ENCODE measurements at places on chromosomes 3 and 15.

DNA sequence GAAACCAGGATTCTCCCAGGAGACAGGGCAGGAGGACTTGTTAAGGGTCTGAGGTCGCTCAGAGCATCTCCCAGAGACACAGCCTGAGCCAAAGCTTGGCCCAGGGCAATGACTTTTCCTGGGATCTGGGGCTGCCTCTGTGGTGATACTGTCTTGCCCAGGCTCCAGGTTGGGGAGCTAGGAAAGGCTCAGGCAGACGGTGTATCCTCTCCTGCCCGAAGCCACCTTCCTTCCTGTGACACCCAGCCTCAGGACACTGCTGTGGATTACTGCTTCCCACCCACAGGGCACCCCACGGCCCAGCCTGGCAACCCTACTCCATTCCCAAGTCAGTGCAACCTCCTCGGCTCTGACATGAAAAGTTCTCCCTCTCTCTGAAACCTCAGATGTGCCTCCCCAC lies 31.9 kb downstream of the SCN5A start:
- no peak for DNase-seq

DNA sequence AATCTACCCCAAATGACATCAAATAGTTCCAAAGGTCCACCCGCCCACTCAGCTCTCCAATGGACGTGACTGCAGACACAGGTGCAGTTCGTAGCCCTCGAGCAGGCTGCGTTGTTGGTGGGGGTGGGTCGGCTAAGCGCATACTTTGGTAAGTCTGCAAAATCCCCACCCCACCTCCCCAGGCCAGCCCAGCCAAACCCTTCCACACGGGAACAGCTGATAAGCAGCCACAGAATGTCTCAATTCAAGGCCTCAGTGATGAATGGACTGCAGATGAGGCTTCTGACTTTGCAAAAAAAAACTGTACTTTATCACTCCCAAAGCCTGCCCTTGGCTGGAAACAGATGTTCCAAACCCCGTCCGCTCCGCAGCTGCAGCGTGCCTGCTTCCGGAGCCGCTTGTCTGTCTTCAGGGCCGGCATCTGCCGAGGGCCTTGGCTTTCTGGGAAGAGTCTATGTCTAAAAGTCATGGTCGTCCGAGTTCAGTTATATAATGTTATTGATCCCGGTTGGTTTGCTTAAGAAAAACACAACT lies 38.2 kb downstream of the PCSK6 start:
- DNase-seq, result no peak

- peak; percentile 11 for DNase-seq
Measured at GRCh38 chr3:133038089-133038730, at the start of gene TMEM108. TMEM108 (plus strand) TSS chr3:133038391.

- DNase-seq, result no peak
Measured at GRCh38 chr3:16849795-16850194, 35.0 kb upstream of the PLCL2 start.

DNA sequence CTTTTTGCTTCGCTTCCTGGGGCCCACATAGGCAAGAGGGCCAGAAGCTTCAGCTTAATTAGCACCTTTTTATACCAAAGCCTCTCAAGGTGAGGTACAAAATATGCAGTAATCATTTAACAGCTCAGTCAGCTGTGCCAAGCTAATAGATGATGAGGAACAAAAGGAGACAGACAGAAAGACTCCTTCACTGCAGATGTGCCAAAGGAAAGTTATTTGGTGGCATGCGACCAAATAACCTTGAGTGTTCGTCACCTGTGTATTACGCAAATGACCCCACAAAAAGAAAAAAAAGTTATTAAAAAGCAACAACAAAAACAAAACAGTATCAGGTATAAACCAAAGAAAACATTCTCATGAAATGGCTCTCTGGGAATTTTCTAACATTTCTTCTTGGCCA lies 325.8 kb upstream of the IGF1R start:
- no peak for DNase-seq

DNA sequence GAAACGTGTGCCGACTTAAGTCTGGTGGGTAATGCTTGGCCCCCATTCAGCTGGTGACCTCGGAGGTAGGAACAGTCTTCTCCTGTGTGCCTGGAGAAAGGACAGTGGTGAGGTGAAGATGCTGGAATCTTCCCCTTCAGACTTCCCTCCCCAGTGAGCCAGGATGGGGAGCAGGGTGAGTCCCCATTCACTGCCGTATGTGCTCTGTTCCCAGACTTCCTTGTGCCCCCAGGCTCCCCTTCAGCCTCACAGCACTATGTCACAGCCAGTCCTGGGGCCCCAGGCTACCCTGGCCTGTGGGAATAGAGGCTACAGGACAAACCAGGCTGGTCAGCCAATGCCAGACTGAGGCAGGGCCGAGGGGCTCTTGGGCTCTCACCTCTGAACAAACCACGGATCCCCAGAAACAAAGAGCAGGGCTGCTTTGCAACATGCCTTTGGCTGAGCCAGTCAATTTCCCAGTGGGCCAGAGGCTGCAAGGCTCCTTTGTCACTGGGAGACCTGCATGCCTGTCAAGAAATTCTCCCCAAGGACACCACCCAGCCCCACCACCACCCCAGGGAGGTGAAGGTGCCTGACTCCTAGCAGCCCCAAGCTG lies 31.8 kb upstream of the HHATL start:
- DNase-seq, result no peak

DNA sequence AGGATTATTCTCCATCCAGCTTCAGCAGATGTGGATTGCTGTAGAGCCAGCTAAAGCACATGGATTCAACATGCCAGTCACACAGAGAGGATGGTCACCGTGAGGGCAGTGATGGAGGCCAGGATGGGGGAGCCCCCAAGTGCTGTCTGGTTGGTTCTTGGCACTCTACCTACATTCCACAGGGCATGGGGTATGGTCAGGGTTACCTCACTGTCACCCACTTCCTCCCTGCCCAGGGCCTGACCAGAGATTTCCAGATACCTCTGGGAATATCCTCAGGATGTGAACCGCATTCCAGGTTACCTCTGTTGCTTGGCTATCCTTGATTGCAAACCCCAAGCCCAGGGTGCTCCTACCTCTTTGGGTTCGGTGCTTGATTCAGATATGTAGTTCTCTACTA lies 147.3 kb upstream of the TRIM42 start:
- DNase-seq, result no peak

GRCh38 chr3:152471814-152472671 lies 203.3 kb downstream of the MBNL1 start:
- DNase-seq, result no peak

DNA sequence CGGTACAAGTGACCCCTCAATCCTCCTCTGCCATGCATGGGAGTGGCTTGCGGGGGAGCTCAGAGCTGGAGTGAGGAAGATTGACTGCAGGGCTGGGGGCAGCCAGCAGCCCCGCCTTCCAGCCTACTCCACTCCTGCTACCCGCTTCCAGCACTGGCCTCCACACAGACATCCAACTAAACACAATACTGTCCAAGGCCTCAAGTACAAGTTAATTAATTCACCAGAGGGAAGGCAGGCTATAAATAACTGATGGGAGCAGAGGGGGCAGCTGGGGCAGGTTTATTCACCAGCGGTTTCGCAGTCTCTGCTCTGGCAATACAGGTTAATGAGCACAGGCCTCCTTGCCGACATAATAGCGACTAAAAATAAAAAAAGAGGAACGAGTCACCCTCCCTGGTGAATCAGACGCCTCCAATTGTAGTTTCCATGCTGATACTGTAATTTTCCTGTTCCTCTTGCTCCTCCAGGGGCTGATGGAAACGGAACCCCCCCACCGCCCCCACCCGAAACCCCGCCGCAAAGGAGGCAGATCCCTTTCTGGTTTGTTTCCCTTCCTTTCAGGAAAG lies 166.4 kb upstream of the TLE3 start:
- DNase-seq, result no peak

DNA sequence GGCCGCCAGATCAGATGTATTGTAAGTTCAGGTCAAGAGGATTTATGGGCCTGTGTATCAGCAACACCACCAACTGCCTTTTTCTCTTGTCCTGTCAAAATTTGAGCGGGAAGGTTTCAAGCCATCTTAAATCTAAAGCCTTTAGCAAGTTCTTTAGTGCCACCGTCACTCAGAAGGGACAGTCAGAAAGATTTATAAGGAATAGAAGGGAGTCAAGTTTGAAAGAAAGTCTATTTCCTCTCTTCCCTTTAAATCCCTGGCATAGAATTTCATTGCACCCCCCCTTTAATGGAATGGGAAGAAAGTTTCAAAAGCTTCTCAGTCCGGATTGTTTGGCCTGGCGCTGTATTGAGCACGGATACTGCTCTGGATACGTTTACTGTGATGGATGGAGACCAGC lies 359.4 kb downstream of the FEZF2 start:
- DNase-seq, result no peak

DNA sequence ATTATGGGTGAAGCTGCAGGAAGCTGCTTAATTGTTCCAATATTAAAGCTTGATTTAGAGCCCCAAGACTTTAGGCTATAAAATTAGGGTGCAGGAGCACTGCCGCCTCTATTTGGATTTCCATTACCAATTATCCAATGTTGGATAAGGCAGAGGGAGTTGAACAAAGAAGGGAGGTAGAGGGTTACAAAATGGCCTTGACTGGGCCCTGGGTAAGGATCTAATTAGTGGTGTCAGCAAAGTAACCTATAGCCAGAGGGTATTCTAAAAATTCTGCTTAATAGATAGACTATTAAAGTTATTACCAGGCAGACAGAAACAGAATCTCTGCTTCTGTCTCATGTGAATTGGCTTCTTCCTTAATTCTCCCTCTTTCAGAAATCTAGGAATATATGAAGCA lies 50.3 kb upstream of the DPPA4 start:
- DNase-seq, result no peak

GRCh38 chr3:43180694-43181093 lies 74.8 kb upstream of the POMGNT2 start:
- DNase-seq, result no peak

DNA sequence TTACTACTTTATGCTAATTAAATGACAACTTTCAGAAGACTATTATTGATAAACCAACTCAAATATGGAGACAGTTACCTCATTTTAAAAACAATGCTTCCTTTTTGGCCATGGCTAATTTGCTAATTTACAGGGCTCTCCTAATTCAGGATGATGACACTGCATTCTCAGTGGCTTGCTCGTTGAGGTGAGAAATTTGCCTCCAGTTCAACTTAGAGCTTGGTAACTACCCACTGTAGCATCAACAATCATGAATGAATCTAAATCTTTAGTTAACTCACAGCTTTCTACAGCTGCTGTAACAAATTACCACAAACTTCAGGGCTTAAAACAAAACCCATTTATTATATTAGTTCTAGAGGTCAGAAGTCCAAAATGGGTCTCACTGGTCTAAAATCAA lies 14.0 kb downstream of the PBRM1 start:
- no peak for DNase-seq

DNA sequence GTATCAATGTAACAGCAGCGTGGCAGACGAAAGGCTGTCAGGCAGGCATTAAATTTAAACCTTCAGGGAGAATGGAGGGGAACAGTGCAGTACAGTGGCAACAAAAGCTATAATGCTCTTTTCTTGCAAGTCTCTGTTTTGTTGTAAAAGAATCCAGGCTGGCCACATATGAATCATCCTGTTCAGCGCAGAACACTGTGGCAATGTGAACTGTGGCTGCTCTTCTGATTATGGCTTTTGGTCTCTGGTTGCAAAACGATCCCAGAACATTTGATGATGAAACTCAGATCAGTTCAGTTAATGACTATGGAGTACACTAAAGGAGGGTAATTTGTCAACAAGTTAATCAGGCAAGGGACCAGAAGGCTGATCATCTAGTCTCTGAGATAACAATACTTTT lies 219.7 kb upstream of the SGO1 start:
- DNase-seq, result peak; percentile 50

- DNase-seq, result no peak
Measured at GRCh38 chr15:77599357-77599756, 33.4 kb downstream of the LINGO1 start.

- DNase-seq, result no peak
Measured at GRCh38 chr3:40701016-40701588, 176.3 kb downstream of the ZNF621 start.

DNA sequence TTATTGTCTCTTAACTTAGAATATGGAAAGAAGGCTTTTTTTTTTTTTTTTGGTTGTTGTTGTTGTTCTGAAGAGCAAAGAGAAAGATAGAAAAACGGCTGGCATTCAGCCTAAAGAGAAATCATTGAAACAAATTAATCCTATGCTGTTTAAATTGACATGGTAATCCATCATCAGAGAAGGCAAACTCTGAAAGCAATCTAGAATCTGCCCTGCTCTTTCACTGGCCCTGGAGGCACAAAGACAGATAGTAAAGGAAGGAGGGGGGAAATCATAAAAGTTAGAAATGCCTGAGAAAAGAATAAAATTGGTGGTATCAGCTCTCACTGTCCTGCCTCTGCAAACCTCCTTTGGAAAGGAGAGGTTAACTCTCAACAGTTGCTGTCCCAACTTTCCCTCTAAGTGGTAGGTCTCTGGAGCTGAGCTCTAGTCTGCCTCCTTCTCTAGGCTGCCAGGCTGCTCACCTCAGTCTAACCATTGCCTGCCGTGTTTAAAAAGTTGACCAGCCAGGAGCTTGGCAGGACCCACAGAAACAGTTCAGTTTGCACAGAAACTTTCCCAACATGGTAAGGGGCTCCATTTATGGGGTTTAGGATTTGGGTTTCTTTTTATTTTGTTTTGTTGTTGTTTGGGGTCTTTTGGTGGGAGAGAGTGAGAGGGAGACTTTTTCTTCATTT lies 13.4 kb upstream of the NR2F2 start:
- DNase-seq, result no peak

DNA sequence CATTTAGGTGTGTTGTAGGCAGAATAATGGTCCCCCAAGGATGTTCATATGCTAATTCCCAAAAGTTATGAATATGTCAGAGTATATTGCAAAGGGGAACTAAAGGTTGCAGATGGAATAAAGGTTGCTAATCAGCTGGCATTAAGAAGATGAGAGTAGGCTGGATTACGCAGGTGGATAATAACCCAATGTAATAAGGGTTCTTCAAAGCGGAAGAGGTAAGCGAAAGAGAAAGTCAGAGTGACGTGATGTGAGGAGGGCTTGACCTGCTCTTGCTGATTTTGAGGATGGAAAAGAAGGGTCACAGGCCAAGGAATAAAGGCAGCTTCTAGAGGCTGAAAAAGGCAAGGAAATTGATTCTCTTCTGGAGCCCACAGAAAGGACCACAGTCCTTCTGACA lies 104.0 kb downstream of the STRIT1 start:
- DNase-seq, result no peak

DNA sequence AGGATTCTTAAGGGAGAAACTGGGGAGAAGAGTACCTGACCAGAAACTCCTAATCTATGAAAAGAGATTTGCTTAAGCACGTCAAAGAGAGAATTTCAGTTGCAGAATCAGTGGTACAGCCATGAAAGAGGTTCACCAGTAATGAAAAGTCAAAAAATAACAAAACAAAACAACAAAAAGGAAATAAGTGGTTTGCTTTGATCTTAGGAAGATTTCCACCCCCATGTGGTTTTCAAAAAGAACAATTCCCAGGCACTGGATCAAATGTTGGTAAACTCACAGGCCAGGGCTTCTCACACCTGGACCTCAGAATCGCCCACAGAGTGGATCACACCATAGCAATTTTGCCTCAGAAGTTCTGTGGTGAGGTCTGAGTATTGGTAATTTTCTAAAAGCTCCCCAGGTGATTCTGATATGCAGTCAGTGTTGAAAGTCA lies 67.5 kb downstream of the TMEM39A start:
- no peak for DNase-seq

Data from mammary epithelial cell (primary cell).